ENCODE measurements at places on chromosomes 7 and 10.
A peak's percentile ranks its signal among the peaks of the same experiment; 100 is the strongest.

GRCh38 chr10:124681091-124681490 lies 63.1 kb downstream of the FAM53B start:
- no peak for DNase-seq

GRCh38 chr10:77501152-77501845 lies 136.3 kb downstream of the KCNMA1 start:
- no peak for DNase-seq

- no peak for DNase-seq
Measured at GRCh38 chr10:86770412-86770960, 14.1 kb downstream of the BMPR1A start.

DNA sequence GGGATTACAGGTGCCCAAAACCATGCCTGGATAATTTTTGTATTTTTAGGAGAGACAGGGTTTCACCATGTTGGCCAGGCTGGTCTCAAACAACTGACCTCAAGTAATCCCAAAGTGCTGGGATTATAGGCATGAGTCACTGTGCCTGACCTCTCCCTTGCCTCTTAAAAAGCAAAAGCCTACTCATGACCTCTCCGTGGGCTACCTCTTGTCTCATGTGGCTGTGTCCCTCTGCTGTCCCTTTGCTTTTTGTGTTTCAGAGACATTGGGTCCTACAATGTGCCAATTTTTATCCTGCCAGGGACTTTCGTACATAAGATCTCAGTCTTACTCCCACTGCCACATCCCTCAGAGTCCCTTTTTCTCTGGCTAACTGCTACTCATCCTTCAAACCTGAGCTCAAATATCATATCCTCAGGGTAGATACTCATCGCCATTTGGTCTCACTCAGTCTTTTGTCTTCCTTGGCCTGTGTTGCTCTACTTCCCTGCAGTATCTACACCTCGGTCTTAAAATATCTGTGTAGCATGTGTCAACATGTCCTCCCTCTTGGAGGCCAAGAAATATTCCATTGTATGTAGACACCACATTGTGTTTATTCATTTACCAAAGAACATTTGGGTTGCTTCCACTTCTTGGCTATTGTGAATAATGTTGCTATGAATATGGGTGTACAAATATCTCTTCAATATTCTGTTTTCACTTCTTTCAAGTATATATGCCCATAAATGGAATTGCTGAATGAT lies 465.0 kb upstream of the KLF6 start:
- DNase-seq, result no peak

DNA sequence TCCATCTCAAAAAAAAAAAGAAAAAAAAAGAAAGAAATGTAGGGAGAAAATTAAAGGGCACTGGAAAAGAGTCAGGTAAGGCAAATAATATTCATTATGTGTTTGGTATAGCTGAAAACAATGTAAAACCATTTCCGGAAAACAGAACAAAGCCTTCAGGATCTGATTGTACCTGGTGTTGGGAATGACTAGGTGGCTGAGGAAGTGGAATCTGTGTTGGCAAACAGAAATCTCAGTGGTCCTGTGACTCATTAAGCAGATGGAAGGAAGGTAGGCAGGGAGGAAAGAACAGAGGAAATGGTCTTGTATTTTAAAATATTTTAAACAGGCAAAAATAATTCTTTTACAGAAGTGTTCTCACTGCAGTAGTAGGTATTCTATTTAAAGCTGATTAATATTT lies 55.7 kb upstream of the GATA3 start:
- DNase-seq, result no peak

DNA sequence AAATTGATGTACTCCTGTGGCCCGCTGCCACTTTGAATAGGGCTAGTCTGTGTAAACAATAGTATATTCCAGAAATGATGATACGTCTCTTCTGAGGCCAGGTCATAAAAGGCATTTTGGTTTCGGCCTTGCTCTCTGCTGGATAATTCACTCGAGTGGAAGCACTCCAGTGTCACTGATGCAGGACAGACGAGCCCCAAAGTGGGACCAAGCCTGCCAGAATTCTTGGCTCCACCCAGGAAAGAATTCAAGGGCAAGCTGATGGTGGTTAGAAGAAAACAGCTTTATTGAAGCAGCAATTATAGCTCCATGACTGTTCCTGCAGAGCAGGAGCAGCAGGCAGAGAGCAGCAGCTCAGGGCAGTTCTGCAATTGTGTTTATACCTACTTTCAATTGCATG lies 717.6 kb downstream of the GRM8 start:
- DNase-seq, result no peak

DNA sequence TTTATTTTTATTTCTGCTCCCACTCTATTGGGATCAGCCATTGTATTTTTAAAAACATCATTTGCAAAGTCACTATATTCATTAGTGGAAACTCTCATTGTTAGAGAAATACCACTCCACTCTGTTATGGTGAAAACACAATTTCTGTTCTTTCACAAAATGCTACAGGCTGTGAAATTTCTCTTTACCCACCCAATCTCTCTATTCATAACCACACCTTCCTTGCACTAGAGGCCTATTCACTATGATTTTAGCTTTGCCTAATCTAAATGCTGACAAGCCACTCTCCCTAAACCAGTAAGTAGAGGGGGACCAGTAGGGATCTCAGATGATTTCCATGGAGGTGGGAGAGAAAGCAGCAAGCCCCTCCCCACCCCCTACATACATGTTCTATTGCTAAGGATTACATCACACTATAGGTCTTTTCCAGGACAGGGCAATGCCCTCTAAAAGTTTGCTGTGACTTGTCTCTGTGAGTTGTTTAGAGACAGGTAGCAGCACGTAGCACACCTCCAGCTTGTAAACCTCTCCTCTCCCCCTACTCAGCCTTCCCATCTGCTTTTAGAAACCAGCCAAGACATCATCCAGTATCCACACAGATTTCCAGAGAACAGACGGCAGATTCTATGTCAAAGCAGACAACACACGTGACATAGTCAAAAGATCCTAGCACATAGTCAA lies 58.3 kb upstream of the PPP1R3C start:
- DNase-seq, result no peak

- no peak for DNase-seq
Measured at GRCh38 chr7:107304063-107304462, 135.3 kb downstream of the HBP1 start.

DNA sequence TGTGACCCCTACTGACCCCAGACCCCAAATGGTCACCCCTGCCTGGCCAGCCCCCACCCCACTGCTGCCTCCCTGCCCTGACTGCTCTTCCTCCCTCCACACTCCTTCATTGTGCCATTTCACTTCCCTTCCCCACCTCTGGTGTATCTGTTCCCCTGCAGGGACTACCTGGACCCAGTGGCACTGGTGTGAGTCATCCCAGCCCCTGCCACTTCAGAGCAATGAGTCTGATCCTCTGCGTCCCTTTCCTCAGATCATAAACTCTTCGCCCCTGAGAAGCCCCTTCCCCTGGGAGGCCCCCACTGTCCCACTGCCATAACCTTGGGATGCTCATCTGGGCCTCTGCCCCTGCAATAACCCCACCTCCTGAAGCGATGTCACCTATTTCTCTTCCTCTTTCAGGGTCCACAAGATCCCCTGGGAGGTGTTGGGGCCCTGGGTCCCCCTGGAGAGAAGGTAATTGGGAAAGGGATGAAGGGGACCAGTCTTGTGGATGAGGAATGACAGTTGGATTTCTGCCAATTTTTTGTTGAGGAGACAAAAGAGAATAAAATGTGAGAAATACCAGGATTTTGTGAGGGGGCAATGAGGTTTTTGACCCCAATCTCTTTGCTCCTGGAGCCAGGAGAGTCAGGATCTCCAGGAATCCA lies 19.1 kb upstream of the VOPP1 start:
- no peak for DNase-seq

DNA sequence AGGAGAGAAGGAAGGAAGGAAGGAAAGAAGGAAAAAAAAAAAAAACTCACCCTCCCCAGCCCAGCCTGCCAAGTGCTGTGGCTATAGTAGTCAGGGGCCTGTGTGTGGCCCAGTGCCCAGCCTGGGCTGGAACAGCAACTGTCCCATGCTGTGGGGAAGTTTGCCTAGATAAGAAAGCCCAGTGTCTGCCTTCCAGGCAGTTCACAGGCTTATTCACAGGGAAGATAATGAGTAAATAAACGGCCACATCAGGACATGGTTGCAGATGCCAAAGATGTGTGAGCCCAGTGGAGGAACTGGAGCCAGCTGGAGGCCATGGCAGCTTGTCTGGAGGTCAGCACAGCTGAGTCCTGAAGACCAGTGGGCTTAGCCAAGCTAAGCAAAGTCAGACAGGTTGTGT lies 132.4 kb upstream of the FOXK1 start:
- no peak for DNase-seq

DNA sequence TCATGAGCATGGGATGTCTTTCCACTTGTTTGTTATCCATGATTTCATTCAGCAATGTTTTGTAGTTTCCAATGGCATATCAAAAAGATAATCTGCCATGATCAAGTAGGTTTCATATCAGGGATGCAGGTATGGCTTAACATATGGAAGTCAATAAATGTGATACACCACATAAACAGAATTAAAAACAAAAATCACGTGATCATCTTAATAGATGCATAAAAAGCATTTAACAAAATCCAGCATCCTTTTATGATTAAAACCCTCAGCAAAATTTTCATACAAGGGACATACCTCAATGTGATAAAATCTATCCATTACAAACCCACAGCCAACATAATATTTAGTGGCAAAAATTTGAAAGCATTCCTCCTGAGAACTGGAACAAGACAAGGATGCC lies 90.3 kb downstream of the ZNF37A start:
- no peak for DNase-seq

DNA sequence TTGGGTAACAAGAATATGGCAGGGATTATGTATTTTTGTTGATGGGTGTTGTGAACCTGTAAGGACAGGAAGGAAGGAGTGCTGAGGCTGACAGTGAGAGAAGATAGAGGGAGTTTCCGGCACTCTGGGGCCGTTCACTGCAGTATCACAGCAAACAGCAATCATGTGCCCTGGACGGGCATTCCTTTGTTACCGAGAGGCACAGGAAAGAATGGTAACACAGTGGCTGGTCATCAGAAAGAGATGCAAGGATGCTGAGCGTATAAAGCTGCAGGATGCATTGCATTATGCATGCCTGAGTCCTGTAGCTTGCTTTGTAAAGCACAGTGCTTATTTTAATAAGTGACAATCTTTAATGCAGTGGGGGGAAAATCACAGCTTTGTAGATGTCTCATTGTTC lies 286.8 kb downstream of the RPS24 start:
- DNase-seq, result no peak

DNA sequence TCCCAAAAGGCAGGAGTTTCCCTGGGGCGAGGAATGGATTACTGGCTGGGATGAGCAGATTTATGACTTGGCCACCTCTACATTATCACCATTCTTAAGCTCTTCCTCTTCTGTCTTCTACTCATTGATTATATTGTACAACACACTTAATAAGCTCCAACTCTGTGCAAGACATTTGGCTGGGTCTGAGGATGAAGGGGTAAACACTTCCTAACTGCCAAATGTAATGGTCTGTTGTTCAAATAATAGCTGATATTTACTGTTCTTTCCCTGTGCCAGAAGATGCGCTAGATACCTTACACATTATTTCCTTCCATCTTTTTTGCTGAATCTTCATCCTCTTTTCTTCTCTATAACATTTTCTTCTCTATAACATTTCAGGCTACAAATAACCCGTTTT lies 11.6 kb downstream of the OR6V1 start:
- DNase-seq, result no peak

- DNase-seq, result no peak
Measured at GRCh38 chr7:47361746-47362215, 220.1 kb downstream of the TNS3 start.

DNA sequence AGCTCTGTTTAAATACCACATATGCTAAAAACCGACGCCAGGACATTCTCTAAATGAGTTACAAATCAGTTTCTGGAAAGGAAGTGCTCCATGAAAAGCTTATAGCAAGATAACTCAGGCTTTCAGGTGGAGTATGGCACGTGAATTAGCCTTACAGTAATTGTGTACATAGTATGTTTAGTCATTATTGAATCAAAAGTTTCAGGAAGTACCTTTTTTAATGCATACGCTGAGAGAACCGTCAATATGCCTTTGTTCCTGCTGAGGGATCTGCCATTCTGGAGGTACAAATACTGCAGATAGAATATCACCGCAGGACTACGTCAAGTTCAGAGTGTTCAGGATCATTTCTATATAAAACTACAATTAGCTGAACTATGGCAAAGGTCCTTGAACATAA lies 45.7 kb downstream of the ANKMY2 start:
- DNase-seq, result no peak

- DNase-seq, result no peak
Measured at GRCh38 chr10:19367176-19367575, 318.6 kb downstream of the MALRD1 start.

DNA sequence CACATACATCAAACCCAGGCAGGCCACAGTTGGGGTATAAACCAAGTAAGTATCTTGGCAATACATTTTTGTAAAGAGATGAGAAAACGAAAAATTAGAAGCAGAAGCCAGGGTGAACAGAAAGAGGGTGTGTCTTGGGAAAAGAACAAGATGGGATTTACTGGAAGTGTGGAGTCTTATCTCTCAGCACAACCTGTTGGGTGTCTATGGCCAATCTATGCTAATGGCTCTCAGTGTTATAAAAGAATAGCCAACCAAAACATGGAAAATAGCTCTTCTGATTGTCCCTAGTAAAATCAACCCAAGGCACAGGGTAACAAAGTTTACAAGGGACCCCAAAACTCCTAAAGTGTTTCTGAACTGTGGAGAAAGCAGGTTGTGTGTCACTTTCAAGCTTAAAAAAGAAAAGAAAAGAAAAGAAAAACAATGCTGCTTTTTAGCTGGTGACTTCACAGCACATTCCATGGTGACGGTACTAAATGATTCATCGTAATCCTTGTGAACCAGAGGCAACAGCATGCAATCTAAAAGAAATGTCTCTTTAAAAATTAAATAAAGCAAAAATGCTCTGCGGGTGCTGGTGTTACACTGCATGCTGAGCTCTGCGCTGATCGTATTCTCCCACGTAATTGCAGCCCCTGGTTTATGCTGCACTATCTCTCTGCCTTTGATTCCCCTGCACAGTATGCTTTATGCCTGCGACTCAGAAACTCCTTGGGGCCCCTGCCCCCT lies 100.8 kb downstream of the C10orf90 start:
- DNase-seq, result no peak

DNA sequence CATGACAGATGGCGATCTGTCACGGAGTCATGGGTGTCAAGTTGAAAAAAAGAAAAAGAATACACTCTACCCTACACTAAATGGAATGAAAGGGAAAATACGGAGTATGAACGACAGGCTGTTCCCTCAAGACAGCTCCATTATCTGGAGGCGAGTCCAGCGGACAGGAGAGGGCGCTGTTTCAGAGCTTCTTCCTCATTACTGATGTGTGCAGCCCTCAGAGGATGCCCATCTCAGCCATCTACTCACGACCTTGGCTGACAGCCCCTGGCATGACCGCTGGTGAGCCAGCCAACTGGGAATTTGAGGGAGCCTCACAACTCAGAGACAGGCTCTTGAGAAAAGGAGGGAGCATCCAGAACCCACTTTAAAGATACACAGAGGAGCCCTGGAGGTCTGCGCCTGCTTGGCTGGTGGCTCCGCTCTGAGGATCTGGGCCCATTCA lies 49.6 kb upstream of the SMNDC1 start:
- DNase-seq, result peak; percentile 56

GRCh38 chr7:146235195-146235594 lies 118.6 kb downstream of the CNTNAP2 start:
- no peak for DNase-seq

Data from activated T-helper 1 cell treated with anti-CD3 and anti-CD28 coated beads, Interleukin-2, amount 50 U/mL, for 16 hours (primary cell).